Ascending aorta (tissue), 2 donors: ENCODE measurements at places on chromosomes 5 and 9.

- no peak for DNase-seq
Observed at GRCh38 chr5:18702821-18703220, 1068.6 kb downstream of the TAF11L14 start.

GRCh38 chr9:17082343-17083064 lies 52.3 kb upstream of the CNTLN start:
- DNase-seq: no peak

DNA sequence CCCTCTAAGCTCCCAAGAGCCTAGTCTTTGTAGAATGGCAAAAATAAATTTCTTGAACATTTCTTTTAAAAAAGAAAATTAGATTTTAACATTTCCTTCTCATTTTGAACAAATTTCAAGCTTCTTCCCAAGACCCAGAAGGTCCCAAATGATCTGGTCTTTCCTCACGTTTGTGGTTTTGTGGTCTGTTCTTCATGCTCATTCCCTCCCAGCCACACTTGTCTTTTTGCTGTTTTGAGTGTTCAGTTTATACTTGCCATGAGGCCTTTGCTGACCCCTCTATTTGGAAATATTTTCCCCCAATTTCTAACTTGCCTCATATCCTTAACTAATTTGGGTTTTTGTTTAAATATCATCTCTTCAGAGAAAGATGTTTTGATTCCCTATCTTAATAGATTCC lies 133.4 kb upstream of the PAPPA start:
- DNase-seq: no peak

DNA sequence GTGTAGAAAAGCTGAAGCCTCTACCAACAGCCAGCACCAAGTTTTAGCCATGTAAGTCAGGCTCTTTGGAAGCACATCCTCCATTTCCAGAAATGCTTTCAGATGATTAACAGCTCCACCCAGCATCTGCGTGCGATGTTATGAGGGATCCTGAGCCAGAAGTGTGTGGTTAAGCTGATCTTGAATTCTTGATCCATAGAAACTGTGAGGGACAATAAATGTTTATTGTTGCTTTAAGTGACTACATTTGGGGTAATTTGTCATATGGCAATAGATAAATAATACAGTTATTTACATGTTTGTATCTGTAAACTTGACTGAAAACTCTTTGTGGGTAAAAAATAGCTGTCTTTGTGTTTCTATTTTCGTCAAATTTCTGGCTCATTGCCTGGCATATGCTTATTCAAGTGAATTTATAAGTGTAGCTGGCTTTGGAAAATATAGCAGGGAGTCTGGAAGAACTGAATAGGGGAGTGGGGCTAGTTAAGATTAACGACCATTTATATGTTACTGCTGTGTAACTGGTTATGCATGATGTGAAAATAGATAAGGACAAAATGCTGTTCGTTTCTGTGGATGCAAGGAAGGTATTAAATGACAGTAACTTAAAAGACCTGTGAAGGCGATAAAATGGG lies 234.1 kb downstream of the LRRC70 start:
- no peak for DNase-seq

GRCh38 chr5:154200221-154200620 lies 9.7 kb downstream of the GALNT10 start:
- DNase-seq: no peak

DNA sequence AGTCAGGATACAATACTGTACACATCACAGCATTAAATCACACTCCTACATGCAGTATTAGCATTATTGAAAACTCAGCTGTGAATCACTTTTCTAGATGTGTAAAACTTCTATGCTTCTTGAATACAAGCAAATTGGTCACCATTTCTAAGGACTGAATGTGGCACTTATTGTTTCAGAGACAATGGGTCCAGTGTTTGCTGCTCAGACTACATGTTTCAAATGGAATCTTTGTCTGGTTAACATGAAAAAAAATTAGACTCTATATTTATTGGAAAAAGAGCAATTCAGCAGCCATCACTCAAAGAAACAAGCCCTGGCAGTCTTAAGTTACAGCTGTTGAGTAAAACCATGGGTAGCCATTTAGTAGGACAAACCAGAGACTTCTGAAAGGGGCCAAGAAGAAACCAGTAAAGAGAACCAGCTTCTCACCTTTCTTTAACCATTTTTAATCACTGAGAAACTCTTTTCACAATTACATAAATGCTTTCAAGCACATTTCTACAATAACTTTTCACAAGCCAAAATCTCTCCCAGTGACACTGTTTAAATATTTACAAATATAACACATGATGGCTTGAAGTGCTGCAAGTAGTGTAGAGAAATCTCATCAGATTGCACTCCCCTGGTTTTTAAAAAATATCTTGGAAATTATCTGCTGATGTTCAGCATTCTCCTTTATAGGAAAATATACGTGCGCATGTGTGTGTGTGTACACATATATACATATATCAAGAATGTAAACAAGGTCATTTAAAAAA lies 35.2 kb downstream of the OR2K2 start:
- DNase-seq: no peak
